Activated CD8-positive, alpha-beta memory T cell treated with anti-CD3 and anti-CD28 coated beads for 4 hours (primary cell): ENCODE measurements at places on chromosomes 7 and 10.

GRCh38 chr10:6987536-6987945 is 407.5 kb upstream of the PRKCQ start:
- DNase-seq: no peak

- DNase-seq: no peak
Measured at GRCh38 chr7:143248761-143249354, 14.4 kb upstream of the GSTK1 start.

- DNase-seq: no peak
Measured at GRCh38 chr10:33248638-33249037, 85.8 kb downstream of the NRP1 start.

GRCh38 chr7:112192236-112193154 is 13.7 kb downstream of the DOCK4 start:
- DNase-seq: no peak

DNA sequence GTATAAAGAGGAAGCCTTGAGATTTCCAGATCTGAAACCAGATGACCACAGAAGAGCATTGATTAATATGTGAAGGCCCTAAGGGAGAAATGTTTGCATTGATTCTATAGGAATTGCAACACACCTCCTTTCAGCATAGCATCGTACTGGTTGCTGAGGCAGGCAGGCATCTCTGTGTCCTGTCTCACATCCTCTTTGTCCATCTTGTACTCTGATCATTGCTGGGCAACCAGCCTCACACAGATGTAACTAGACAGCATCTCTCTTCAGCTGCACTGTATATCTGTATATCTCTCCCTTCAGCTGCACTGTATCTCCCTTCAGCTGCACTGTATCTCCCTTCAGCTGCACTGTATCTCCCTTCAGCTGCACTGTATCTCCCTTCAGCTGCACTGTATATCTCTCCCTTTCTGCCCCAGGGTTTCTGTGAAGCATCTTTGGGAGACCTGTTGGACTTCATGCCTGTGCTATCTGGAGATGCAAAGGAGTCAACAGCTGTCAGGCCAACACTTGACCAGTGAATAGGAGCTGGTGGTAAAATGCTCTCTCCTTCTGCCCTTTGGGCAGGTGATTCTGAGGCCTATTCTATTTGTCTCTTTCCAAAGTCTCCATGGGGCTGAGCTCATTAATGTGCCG is 40.3 kb downstream of the TMEM178B start:
- no peak for DNase-seq

- DNase-seq: no peak
Measured at GRCh38 chr7:151705636-151706276, 171.2 kb downstream of the PRKAG2 start.

- DNase-seq: no peak
Measured at GRCh38 chr10:132518572-132519381, 18.8 kb upstream of the INPP5A start.

- no peak for DNase-seq
Measured at GRCh38 chr7:54838175-54838910, 79.3 kb upstream of the SEC61G start.

GRCh38 chr7:78677391-78677790 is 776.1 kb downstream of the MAGI2 start:
- DNase-seq: no peak

GRCh38 chr7:21169667-21170580 is 258.0 kb upstream of the SP4 start:
- no peak for DNase-seq

DNA sequence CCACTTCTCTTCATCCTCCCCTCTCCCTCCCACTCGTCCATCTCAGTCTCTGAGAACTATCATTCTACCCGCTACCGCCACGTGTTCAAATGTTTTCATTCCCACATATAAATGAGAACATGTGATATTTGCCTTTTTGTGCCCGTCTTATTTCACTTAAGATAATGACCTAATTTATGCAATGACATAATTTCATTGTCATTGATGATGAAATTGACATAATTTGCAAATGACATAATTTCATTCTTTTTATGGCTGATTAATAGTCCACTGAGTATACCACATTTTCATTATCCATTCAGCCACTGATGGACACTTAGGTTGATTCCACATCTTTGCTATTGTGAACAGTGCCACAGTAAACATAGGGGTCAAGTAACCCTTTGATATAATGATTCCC is 292.3 kb downstream of the GRID1 start:
- no peak for DNase-seq

GRCh38 chr7:44798649-44799305 is 2.3 kb downstream of the PPIA start:
- DNase-seq: no peak

DNA sequence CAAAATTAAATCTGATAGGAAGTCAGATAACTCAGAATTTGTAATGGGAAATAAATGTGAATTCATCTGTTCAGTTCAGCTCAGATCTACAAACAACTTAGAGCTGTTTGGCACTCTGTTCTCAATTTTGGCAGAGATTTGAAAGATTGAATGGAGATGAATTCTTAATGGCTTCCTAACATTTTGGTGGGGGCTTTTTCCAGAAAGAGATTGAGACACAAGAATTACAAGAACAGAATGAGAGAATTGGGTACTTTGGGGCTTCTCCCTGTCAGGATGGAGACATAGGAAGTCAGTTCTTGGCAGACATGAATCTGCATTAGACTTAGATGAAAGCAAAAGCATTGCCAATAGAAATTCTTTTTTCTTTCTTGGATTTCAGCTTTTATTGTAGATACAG is 39.0 kb upstream of the PTPRZ1 start:
- DNase-seq: no peak

GRCh38 chr7:74272305-74273038 is 16.7 kb upstream of the CLIP2 start:
- no peak for DNase-seq

DNA sequence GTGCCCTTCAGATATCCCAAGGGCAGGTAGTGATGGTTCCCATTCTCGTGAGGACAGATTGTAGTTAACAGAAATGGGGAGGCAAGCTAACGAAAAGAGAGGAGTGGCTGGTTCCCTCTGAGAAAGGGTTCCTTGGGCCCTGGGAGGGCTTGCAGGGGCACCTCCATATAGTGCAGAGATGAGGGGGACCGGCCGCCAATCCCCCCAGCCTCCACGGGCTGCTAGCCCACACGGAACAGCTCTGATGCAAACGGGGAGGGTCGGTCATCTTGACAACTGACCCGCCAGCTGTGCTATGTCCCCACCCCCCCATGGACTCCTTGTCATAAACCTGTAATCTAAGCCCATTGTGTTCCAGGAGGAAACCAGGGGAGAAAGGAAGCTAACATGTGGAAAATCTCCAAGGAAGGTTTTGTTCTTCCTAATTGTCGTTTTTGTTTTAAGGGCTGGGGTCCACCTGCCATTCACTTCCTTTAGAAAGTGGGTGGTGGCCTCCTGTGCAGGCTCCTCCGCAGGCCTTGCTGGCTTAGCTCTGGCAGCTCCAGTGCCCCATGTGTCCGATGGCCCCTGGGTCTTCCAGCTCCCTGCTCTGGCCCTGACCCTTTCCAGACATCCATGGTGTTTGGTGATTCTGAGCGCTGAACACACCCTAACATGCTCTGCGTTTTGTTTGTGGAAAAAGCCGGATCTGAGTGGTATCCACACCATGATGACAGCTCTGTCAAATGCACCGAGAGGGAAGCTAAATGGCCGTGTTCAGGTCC is 15.9 kb downstream of the ADCY1 start:
- no peak for DNase-seq

DNA sequence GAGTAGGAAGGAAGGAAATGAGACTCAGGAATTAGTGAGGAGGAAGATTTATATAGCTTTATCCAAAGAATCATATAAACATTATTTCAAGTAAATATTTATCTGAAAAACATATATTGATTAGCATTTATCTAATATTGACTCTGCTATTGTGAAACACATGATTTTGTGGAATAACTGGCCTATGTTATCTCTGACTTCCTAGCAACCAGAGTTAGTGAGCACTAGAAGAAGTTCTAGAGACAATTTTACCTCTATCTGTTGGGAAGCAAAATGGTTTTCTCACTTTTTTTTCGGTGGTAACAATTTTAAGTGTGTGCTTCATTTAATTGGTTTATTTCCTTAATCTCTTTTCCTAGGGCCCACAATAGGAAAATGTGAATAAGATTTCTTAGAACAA is 21.6 kb downstream of the MDFIC start:
- DNase-seq: no peak

DNA sequence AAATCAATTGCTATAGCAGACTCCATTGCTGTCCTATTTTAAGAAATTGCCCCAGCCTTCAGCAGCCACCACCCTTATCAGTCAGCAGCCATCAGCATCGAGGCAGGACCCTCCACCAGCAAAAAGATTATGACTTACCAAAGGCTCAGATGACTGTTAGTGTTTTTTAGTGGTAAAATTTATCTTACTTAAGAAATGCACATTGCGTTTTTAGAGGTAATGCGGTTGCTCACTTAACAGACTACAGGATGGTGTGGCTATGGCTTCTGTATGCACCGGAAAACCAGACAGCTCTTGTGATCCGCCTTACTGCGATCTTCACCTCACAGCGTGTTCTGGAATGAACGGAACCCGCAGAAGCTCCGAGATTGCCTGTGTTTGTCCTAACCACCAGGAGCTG is 58.1 kb downstream of the WDR37 start:
- DNase-seq: no peak

- no peak for DNase-seq
Measured at GRCh38 chr10:30116041-30116491, 56.7 kb upstream of the JCAD start.

DNA sequence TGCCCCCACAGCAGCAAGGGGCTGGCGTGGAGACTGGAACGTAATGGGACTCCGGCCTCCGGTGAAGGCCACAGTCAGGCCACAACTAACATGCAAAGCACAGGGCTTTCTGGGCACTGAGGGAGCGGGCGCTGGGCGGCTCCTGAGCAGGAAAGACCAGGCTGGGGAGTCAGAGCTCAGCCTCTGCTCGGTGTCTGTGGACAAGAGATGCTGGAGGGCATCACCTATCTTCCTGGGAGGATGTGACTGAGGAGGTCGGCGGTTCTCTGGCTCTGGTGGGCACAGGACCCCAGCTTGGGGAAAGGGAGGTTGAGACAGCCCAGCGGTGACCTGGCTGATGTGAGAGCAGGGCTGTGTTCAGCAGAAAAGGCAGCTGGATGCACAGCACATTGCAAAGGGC is 11.7 kb downstream of the CNPY1 start:
- DNase-seq: no peak

DNA sequence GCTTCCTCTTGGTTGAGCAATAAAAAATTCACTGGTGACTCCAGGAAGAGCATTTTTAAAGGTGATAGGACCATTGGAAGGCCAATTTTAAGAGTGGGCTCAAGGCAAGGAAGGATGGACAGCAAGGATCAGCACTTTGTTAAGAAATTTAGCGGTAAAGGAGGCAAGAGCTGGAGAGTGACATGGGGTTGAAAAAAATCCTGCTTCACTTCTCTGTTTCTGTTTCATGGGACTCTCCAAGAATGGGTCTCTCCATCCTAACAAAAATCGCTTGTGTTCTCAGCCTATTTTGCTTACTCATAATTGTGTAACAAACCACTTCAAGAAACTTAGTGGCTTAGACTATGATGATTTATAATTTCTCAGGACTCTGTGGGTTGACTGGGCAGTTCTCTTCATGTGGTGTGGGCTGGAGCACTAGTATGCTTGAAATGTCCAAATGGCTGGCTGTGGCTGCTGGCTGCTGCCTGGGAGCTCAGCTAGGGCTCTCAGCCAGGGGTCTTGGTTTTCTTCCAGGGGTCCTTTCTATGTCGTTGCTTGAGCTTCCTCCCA is 59.8 kb upstream of the ZNRF2 start:
- DNase-seq: no peak

GRCh38 chr10:132554991-132555647 is 17.5 kb downstream of the INPP5A start:
- no peak for DNase-seq

DNA sequence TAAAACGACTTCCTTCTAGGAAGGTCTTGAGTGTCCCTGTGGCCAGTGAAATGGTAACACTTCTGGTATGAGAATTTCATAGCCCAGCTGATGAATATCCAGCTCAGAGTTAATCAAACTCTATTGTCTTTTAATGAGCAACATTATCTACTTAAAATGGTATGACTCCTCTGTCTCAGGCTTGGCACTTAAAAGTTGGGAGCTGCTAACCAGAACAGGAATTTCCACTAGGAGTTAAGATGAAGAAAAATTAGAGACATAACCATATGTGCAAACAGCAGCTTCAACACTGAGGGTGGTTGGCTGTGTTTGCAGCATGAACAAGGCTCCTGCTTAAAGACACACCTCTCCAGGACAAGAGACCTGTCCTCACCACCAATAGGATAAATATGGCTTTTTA is 46.8 kb downstream of the CH25H start:
- no peak for DNase-seq

- DNase-seq: no peak
Measured at GRCh38 chr10:47053081-47053798, 142.0 kb downstream of the PTPN20 start.

GRCh38 chr7:155721056-155721455 is 76.6 kb downstream of the RBM33 start:
- no peak for DNase-seq

- DNase-seq: no peak
Measured at GRCh38 chr10:133453516-133454203, at the start of gene SCART1. Gene SCART1 (plus strand): TSS chr10:133453945. CDS start chr10:133453998, 53 bp downstream.
